Renal cortex interstitium (tissue), 15 donors: ENCODE measurements at places on chromosomes 2 and 18. TPM values are rescaled to one million over a fixed set of nuclear protein-coding genes. Genes with fewer than 3 reads are reported as not detected.

Gene UGT1A9
- polyA plus RNA-seq = 6.2 TPM

Gene CTAGE1
- polyA plus RNA-seq = not detected

Gene HOXD13
- 0.17 TPM for polyA plus RNA-seq

DNA sequence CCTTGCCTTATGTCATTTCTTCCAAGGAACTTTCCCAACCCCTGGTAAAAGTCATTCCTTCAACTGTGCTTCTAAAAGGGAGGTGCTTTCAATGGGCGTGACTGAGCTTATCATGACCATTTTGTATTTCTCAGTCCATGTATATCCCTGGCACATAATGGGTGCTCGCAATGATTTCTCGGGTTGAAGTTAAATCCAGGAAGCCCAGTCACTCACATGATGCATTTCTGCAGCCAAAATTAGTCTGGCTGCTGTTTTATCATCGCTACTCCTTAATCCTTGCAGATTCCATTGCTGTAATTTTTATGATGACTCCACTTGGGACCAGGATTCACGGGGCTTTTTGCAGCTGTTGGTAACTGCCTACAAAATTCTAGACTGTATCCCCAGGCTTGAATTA is 25.9 kb upstream of the RFX8 start:
- DNase-seq = no peak

GRCh38 chr2:188439986-188440385 is 148.3 kb downstream of the GULP1 start:
- no peak for DNase-seq
